ENCODE measurements at places on chromosomes 1 and 21.

- no peak for DNase-seq
Observed at GRCh38 chr1:62723883-62724282, 35.7 kb upstream of the DOCK7 start.

- no peak for DNase-seq
Observed at GRCh38 chr1:58702261-58703141, 2.6 kb upstream of the MYSM1 start.

DNA sequence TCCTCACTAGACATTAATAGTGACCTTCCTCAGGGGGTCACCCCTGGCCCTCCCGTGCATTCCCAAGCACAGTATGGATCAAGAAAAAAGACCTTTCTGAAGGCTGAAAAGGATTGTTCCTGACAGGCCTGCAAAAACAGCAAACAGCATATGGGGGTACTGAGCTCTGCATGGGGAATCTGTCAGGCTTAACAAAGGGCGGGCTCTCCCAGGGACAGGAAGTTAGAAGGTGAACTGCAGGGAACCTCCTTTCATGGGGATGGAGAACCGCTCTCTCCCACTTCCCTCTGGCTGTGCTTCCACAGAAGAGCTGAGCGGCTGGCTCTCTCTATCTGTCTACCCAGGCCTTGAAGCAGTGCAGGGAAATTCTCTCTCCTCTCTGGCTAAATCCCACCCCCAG lies 91.7 kb downstream of the DTL start:
- DNase-seq: no peak

- peak; percentile 80 for DNase-seq
Observed at GRCh38 chr1:39657923-39658485, 13.9 kb downstream of the NT5C1A start.

GRCh38 chr1:25478633-25479032 lies 47.9 kb downstream of the MACO1 start:
- peak; percentile 44 for DNase-seq

GRCh38 chr1:107132195-107132594 lies 8.6 kb upstream of the NTNG1 start:
- no peak for DNase-seq

DNA sequence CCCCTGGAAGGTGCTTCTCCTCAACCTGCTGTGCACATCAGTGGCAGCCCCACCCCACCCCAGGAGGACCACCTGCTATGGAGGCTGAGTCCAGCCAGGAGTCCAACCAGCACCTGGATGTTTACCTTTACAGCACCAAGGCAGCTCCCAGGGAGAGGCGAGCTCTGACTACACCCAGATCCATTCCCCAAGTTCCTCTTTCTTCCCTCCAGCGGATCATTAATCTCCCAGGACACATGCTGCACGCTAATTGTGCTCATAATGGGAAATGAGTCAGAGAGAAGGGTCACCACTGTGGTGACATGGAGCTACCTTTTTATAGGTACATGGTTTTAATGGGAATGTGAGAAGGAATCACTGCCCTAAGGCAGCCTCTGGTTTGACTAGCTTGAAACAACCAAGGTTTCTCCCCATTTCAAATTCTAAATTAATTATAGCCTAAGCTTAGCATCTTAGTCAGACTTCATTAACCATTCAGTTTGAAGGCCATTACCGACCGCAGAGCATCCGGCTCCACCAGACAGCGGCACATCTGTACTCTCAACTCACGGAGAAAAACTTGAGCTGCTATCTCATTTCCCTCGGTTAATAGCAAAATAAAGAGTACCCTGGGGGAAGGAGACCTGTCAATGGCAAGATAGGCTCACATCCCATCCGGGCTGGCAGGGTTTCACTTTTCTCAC lies 173.1 kb upstream of the GALNT2 start:
- DNase-seq: no peak

GRCh38 chr21:45288441-45288841 lies 746 bp upstream of the POFUT2 start:
- DNase-seq: no peak

DNA sequence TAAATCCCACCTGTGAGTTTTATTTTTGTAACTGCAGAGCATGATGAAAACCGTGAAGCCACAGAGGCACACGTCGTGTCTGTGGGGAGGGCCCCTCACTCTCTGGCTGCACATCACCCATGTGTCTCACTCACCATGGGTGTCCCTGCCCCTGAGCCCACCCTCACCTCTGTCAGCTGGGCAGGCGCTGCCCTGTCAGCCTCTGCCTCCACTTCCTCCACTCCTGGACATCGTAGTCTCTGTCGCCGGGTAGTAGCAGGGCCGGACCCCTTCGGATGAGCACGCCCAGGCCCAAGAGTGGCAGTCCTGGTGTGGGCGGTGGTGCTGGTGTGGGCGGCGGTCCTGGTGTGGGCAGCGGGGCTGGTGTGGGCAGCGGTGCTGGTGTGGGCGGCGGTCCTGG lies 37.3 kb downstream of the COL18A1 start:
- no peak for DNase-seq

DNA sequence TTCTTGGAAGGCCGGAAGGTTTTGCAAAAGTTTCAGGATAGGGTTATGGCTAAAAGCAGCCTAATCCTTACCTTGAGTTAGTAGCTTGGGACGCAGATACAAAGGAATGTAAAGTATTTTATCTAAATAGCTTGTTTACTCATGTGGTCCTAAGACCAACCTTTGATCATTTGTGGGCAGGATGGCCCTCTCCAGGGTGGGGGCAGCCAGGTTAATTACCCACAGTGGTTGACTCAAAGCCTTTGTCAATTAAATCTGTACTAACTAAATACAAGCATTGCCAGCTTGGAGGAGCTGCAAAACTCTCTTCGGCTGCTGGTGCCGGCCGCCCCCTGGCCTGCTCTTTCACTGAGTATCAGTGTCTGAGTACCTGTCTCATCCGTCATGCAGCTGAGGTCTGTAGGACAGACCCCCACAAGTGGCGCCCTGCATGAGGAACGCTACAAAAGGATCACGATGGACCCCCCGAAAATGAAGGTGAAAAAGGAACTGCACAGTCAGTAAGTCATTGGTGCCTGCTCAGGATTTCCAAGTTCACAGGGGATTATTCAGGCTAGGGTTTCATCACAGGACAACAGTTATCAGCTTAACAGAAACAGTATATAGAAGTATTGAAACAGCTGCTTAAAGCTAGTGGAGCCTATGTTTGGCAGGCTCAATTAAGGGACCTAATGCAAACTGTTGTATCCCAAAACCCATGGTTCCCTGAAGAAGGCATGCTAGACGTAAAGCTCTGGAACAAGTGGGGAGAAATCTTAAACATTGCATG lies 212.5 kb upstream of the MAP1LC3C start:
- no peak for DNase-seq

DNA sequence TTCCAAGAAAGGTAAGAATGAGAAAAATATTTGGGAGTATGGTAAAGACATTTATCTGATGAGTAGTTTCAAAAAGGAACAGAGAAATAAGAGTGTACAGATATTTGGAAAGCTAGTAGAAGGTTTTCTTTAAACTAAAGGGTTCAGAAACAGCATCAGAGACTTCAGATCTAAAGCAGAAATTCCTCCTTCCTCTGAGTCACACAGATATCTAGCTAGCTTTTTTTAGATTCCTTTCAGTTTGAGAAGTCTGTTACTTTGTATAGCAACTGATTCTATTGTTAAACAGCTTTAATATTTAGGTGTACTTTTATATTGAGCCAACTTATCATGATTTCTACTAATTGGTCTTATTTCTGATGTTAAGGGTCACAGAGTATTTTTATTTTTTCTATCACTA lies 4.7 kb downstream of the AMY2B start:
- no peak for DNase-seq
